NCI-H1092 (cell line): ENCODE measurements at places on chromosomes 12 and 14.

- DNase-seq = no peak
Observed at GRCh38 chr12:78229591-78230101, 399.0 kb downstream of the NAV3 start.

DNA sequence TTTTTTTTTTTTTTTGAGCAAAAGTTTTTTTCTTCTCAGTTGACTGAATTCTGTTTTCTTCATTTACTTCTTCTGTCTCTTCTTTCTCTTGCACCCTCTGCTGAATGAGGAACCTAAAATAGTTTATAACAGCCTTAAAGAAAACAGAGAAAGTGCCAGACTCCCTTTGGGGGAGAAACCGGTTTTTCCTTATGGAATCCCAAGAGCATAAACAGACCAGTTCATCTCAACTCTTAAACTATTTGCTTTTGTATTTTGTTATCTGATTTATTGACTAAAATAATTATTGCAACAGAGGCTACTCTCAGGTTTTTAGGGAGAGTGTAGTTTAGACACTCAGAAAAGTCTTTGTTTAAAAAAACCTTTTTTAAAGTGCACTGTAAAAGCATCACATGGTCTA is 30.2 kb downstream of the ST8SIA1 start:
- no peak for DNase-seq

DNA sequence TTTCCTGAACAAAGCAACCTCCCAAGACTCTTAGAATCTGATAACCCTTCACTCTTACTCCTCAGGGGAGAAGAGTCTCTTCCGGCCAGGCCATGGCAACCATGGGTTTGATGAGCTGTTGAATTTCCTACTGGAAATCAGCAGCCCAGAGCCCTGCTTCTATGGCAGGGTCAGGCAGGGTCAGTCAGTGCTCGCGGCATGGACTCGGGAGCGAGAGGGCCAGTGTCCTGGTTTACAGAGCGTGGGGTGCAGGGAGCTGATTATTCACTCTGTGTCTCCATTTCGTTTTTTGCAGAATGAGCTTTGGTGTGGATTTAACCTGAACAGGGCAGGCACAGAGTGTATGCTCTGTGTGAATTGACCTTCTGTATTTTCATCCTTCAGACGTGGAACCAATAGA is 340.6 kb upstream of the SFSWAP start:
- DNase-seq = no peak

- DNase-seq = no peak
Observed at GRCh38 chr12:50665609-50666008, 98.3 kb upstream of the ATF1 start.

- no peak for DNase-seq
Observed at GRCh38 chr12:34625116-34625515, 602.8 kb downstream of the ALG10 start.

DNA sequence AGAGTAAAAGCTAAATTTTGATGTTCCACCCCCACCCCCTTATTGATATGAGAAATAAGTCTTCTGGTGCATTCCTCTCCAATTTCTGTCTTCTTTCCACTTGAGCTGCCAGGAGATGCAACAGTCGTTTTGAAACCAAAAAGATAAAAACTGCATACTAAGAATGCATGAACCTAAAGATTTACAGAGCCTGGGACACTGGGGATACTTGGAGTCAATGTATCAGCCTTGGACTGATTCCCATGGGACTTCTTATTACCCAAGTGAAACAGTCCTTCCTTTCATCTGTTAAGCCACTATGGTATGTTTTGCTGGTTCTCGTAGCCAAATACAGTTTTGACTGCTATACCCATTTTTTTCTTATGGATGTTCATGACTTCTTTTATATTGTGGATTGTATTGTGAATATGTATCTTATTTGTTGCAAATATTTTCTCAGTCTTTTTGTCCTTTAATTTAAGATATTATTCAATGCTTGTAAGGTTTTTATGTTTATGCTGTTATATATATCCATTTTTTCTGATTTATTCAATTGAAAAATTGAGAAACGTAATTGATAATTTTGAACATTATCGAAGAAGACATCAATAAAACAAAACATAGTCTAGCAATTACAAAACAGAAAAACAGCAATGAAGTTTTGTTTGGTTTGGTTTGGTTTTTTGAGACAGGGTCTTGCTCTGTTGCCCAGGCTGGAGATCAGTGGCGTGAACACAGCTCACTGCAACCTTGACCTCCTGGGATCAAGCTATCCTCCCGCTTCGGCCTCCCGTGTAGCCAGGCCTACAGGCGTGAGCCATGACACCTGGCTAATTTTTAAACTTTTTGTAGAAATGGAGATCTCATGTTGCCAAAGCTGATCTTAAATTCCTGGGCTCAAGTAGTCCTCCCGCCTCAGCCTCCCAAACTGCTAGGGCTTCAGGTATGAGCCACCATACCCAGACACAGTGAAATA is 85.4 kb upstream of the ETV6 start:
- no peak for DNase-seq

- no peak for DNase-seq
Observed at GRCh38 chr12:105357162-105357691, 26.7 kb downstream of the C12orf75 start.

- no peak for DNase-seq
Observed at GRCh38 chr12:44817687-44818086, 58.4 kb downstream of the NELL2 start.

- no peak for DNase-seq
Observed at GRCh38 chr14:99380402-99380801, 100.3 kb downstream of the SETD3 start.

- DNase-seq = no peak
Observed at GRCh38 chr14:94337274-94337673, 14.1 kb upstream of the SERPINA6 start.
